ENCODE measurements at places on chromosomes 11 and 22.

DNA sequence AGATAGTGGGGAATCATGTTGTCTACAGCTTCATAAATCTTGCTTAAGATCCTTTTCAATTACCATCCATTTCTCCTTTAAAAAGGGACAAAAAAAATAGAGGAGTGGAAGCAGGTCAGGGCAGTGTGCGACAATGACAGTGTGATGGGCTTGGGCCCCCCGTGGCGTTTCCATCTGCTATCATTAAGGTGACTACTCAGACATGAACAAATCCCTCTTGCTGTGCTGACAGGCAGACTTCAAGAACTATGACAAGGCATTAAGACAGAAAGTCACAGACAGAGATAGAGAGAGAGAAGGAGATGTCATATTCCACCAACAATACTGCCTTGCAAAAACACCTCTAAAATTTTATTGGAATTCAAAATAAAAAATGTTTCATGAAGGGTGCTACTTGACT is 263.2 kb downstream of the DCDC1 start:
- no peak for DNase-seq

DNA sequence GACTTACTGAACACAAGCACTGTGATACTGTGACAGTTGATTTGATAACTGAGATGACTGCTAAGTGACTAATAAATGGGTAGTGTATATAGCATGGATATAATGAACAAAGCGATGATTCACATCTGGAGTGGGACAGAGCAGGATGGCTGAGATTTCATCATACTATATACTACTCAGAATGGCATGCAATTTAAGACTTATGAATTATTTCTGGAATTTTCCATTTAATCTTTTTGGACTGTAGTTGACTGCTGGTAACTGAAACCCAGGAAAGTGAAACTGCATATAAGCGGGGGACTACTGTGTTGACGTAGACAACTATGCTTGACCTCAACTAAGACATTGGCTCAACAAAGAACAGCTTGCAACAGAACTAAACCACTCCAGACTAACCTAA is 20.0 kb upstream of the NUCB2 start:
- DNase-seq: no peak

DNA sequence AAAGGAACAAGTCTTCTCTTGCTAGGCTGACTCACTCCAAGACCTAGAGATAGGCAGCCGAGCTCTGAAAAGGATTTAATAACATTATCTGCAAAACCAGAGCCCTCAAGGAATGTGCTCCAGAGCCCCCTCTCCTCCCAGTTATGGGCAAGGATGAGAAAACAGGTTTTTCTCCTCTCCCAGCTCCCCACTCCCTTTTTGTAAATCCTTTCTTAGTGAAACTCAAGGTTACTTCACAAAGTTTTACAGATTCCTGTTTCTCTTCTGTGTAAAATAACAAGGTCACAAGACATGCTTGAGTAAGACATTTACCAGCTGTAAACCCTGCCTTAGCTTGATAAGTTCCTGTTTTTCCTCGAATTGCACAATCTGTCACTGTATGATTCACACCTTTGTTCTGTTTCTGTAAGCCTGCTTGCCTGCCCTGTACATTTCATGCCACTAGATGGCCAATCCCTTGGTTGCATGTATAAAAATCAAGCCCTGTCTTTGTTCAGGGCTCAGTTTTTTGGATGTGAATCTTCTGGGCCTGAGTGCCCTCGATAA is 489.4 kb downstream of the KCNA4 start:
- no peak for DNase-seq

- no peak for DNase-seq
These were observed 9.4 kb downstream of the SLCO2B1 start for GRCh38 chr11:75160220-75160757.

DNA sequence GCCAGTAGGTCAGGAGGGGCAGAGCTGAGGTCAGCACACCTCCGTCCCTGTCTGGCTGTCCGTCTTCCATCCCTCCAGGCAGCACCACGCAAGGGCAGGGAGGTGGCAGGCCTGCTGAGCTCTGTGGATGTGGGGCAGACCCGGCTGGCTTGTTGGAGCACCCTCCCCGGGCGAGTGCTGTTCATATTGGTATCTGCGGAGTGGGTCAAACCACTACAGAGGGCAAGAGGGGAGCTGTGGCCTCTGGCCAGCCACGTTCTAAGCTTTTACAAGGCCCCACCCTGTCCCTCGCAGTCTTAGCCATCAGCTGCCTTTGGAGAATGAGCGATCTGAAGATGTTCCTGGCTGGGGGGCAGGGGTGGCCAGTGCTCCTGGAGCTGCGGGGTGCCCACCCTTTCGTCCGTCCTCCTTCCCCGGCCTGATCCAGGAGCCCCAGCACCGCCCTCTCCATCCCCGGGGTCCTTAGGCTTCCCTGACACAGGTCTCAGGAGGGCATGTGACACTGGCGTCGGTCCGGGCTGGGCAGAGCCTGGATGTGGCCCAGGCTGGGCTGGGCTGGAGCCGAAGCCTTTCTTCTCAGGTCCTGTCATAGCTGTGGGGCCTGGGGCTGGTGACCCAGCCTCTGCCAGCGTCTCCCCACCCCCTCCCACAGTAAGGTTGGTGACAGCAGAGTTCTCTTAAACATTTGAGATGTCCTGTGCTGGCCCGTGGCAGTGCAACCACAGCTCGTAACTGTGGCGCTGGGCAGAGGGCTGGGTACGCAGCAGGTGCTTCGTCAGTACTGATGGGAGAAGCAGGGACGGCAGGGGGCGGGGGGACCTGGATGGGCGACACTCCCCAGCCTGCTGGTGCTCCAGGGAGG is 31.7 kb upstream of the GRAMD4 start:
- DNase-seq: no peak

Measured in stimulated activated CD8-positive, alpha-beta memory T cell treated with anti-CD3 and anti-CD28 coated beads, Interleukin-12 subunit alpha, Interleukin-12 subunit beta, amount 100 ng/mL, for 1 hour (primary cell).